Dermis blood vessel endothelial cell (primary cell): ENCODE measurements at places on chromosomes 16 and 17. TPM values are rescaled to one million over a fixed set of nuclear protein-coding genes. Genes with fewer than 3 reads are reported as not detected.

Gene TBC1D3G
- total RNA-seq, result not detected in 2 replicates

Gene CCL17
- not detected in 2 replicates for total RNA-seq

Gene NRN1L
- total RNA-seq, result 0.14 and 0.51 TPM in 2 replicates

Gene SLFN14
- not detected in 2 replicates for total RNA-seq

Gene ELMO3
- 0.74 and 1.9 TPM in 2 replicates for total RNA-seq

Gene CTRL
- total RNA-seq, result 0.17 and 0.88 TPM in 2 replicates

Gene CDK3
- 0.51 and 2.1 TPM in 2 replicates for total RNA-seq

Gene SARM1
- total RNA-seq, result 4.2 and 5.1 TPM in 2 replicates

Gene TENT4B
- total RNA-seq, result 11.9 and 13.1 TPM in 2 replicates

Gene IRX6
- total RNA-seq, result not detected in 2 replicates

Gene TNK1
- total RNA-seq, result 2.2 and 3.6 TPM in 2 replicates

Gene RUNDC1
- 10.1 and 14.1 TPM in 2 replicates for total RNA-seq

Gene VTN
- total RNA-seq, result 0.14 and 0.34 TPM in 2 replicates
